ENCODE measurements at places on chromosomes 3 and 15.

- DNase-seq: no peak
Measured at GRCh38 chr3:108936924-108937689, 16.6 kb downstream of the GUCA1C start.

DNA sequence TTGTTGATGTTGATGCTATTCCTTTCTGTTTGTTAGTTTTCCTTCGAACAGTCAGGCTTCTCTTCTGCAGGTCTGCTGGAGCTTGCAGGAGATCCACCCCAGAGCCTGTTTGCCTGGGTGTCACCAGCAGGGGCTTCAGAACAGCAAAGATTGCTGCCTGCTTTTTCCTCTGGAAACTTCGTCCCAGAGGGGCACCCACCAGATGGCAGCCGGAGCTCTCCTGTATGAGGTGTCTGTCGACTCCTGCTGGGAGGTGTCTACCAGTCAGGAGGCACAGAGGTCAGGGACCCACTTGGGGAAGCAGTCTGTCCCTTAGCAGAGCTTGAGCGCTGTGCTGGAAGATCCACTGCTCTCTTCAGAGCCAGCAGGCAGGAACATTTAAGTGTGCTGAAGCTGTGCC is 303.2 kb downstream of the ZIC1 start:
- DNase-seq: no peak

GRCh38 chr3:174116421-174116820 is 718.9 kb downstream of the NLGN1 start:
- no peak for DNase-seq

GRCh38 chr3:119649761-119650160 is 10.6 kb downstream of the POPDC2 start:
- DNase-seq: no peak

- DNase-seq: no peak
Measured at GRCh38 chr3:129128357-129129155, 7.0 kb upstream of the RAB43 start.

- no peak for DNase-seq
Measured at GRCh38 chr3:102460579-102460978, 25.8 kb downstream of the ZPLD1 start.

DNA sequence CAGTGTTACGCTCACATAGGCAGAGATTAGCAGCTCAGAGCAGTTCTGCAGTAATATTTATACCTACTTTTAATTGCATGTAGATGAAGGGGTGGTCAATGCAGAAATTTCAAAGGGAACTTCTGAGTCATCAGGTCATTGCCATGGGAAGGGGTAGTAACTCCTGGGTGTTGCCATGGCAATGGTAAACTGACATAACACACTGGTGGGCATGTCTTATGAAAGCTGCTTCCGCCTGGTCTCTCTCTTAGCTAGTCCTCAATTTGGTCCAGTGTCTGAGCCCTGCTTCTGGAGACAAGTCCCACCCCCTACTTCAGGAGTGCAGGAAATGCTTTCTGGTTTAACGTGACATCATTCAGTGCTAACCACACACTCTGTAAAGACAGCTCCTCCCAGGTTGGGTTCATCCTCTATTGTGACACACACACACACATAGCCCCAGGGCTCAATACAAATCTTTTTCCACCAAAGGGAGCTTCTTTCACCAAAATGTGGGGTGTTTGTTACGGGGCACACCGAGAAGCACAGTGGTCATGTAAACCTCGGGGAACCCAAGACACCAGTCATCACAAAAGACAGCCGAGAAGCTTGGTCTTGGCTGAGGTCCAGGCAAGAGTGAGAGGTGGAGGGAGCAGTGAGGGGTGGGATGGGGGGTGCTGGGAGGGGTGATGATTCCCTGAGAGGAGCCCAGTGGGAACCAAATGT is 74.5 kb downstream of the TLE3 start:
- peak; percentile 31 for DNase-seq

GRCh38 chr3:139466360-139466759 is 10.0 kb downstream of the RBP2 start:
- no peak for DNase-seq

- DNase-seq: no peak
Measured at GRCh38 chr3:98884675-98885371, 16.7 kb downstream of the DCBLD2 start.

DNA sequence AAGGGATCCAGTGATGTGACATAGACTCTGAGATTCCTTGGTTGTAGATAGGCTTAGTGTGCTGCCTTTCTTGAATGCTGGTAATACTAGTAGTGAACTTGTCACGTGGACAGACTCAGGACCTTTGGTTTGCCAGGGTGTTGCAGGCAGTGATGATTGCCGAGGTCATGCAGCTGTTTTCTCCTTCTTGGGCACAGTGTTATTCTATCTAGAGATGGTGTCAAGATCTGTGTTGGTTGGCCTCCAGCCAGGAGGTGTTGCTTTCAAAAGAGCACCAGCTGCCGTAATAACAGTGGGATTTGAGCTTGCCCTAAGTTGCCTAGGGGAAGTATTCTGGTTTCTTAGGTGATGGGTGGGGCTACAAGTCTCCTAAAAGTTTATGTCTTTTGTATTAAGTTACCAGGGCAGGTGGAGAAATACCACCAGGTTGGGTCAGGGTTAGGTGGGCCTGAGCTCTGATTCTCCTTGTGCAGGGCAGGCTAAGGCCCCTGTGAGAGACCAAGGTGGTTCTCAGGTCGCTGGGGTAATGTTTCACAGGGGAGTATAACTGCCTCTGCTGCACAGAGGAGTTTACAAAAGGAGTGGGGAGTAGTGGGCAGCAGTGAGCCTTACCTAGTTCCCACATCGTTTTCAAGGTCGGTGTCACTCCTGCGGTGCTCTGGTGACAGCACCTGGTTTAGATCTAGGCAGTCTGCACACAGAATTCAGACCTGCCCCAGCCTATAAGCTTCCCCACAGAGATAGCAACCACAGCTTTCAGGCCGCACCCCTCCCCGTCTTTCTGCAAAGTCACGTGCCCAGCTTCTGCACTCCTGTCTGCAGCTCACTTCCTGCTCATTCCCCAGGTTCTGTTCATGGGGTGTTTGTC is 350.3 kb downstream of the DOCK3 start:
- peak; percentile 38 for DNase-seq

GRCh38 chr3:79314962-79315361 is 452.8 kb downstream of the ROBO1 start:
- DNase-seq: no peak

DNA sequence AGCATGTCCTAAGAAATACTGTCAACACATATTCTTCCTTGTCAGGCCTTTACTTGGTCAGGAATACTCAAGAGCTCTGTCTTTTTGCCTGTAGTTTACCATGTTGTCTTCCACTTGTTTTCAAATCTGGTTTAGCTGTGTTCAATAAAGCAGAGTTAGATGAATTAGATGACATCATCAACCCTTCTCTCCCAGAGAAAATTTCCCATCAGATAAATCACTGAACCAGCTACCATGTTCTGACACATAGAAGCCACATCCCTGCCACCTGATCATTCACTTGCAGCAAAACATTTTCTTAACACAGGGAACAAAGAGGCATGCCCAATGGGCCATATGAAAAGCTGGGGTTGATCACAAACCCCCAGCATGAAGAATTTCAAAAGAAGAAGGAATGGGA is 42.1 kb downstream of the TERC start:
- DNase-seq: no peak

- no peak for DNase-seq
Measured at GRCh38 chr15:65761210-65761926, 30.7 kb downstream of the DENND4A start.

DNA sequence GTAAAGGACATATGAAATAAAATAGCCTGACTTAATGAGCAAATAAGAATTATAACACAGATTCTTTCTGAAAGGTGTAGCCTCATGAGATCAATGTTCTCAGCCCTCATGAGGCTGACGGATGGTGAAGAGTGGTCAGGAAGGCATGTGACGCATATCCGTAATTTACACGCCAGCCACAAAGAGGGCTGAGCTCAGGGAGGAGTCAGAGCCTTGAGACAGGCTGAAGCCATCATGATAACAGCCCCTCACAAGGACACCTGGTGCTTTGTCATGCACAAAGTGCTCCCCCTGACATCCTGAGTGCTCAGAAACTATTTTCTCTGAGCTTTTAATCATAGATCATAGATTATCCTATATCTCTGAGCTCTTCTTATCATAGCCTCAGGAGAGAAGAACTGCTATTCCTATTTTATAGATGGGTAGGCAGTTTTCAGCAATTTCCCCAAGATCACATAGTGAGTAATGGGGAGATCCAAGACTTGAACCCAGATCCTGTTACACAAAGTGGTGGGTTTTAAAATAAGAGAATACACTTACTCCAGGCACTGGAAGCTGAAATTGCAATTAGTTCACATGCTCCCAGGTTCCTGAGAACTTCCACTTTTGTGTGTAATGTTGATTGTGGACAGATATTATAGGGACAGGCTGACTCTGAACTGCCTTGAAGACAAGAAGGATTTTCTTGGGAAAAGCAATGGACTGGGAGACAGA is 267.1 kb downstream of the RPLP1 start:
- peak; percentile 29 for DNase-seq

DNA sequence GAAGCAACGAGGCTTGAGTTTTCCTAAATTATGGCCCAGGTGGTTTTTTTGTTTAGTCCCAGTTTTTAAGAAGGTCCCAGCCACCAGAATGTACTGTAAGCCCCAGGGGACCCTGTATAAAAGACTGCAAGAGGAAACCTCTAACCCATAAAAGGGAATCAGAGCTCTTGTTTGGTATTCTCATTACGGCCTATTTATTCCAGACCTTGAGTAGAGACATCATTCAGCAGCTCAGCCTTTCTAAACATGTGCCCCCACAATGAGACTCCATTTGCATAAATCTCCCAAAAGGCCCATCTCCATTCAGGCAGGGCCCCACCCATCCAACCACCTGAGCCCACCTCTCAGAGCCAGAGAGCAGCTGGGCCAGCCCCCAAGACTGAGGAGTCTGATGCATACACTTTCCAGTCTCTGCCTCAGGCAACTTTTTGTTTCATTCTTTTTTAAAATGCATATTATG is 25.7 kb downstream of the ZDHHC3 start:
- no peak for DNase-seq

DNA sequence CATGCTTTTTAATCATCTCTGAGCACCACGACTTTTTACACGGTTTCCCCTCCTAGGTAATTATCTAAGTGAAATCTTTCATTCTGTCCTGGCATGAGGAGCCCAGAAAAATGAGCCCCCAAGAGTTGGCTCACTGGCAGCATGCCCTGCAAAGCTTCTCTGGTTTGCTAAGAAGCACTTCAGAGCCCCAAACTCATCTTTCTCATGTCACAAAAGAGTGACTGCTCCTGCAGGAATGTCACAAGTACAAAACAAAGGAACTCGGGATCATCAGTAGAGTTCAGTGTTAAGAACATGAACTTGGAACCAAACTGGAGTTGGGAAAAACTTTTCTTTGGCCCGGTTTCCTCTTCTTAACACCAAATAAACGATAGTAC is 123.9 kb downstream of the FOXB1 start:
- DNase-seq: no peak

GRCh38 chr3:93969997-93970396 is 3.7 kb downstream of the PROS1 start:
- no peak for DNase-seq

- no peak for DNase-seq
Measured at GRCh38 chr3:23575697-23576096, 230.1 kb upstream of the UBE2E1 start.

- DNase-seq: peak; percentile 37
Measured at GRCh38 chr3:126496894-126497850, 20.4 kb downstream of the UROC1 start.

- DNase-seq: no peak
Measured at GRCh38 chr3:11434017-11434526, 161.9 kb downstream of the ATG7 start.

GRCh38 chr3:184448321-184449160 is 68.7 kb downstream of the CHRD start:
- DNase-seq: no peak

DNA sequence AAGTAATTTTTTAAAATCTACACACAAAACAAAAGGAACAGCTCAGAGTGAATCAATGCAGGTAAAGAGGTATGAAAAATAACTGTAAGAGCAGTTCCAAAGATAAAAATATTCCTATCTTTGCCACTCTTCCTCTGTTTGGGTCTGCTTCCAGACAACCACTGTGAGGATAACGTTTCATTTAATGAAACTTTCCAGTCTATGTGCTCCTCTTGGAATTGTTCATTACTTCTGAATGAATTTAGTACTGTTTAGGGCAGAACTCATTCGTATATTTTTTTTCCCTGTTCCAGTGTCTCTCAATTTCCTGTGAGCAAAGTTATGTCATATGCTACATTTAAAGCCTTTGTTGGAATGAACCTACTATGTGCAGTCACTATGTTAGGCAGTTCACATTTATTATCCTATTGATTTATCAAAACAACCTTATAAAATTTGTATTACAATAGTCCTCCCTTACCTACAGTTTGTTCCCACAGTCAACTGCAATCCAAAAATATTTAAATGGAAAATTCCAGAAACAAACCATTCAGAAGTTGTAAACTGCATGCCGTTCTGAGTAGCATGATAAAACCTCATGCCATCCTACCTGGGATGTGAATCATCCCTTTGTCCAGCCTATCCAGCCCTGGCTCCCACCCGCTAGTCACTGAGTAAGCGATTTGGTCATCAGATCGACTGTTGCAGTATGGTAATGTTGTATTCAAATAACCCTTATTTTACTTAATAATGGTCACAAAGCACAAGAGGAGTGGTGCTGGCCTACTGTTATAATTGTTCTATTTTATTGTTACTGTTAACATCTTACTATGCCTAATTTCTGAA is 98.1 kb downstream of the TMCC1 start:
- no peak for DNase-seq

Data from CD4-positive, CD25-positive, alpha-beta regulatory T cell (primary cell).